ENCODE measurements at places on chromosomes 11 and 22.

DNA sequence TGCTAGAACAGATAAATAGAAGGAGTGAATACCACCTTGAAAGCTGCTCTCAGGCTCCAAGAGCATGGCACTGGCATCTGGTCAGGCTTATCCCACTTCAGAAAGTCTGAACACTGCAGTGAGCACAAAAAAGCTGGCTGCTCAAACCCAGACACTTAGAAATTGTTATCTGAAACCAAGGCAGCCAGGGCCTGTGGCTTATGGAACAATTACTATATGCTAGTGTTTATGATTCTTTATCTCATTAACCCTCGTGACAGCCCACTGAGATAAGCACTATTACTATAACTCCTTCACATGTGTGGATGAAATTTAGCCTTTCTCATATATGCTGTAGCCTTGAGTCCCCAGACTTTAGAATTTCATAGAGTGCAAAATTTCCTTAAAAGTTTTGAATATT is 400.2 kb downstream of the RAB38 start:
- DNase-seq = no peak

- DNase-seq = no peak
Measured at GRCh38 chr22:48836673-48837340, 990.9 kb downstream of the BRD1 start.

DNA sequence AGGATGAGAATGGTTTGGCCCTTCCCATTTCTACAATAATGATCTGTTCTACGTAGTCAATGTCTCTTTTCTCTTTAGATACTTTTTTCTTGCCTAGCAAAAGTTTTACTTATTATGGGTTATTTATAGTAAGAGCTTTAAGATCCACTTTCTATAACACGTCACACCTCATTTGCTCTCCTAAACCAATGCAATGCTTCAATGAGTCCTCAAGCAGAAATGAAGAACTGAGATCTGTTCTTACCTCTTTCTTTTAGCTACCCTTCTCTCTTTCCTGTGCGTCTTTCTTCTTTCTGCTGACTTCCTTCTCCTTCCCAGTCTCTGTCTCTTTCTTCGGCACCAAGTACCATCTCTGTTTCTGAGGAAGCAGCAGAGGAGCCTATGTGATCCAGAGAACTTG is 61.8 kb downstream of the SNX19 start:
- no peak for DNase-seq

GRCh38 chr11:116439361-116439677 is 333.5 kb downstream of the BUD13 start:
- DNase-seq = no peak

DNA sequence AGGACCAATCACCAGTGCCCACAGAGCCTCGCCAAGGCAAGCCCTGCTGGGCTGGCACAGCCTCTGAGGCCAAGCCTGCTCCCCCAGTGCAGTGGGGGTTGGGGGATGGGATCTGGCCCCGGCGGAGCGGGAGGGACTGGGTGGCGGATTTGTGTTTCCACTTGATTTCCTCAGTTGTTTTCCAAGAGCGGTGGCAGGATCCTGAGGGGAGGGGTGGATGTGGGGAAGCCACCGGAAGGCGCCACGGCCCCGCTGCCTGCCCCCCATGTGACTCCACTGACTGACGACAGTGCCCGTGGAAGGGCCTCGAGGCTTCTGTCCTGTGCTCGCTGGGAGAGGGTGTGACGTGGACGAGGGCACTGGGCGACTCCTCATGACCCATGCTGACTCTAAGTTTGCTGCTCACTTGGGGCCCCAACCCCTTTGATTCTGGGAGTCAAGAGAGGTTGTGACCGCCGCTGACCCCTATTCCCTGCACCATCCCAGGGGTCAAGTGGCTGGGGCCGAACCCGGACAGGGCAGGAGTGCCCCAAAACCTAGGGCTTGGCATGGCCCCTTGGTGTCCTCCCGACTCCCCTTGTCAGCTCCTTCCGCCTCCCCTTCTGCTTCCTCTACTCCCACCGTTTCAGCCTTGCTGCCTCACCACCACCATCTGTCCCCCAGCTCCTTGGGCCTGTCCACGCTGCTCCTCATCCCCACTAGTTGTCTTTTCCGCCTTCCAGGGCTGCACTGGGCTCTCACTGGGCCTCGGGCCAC is 23.5 kb upstream of the PICK1 start:
- no peak for DNase-seq

- no peak for DNase-seq
Measured at GRCh38 chr11:11960687-11961086, 47.7 kb downstream of the DKK3 start.

DNA sequence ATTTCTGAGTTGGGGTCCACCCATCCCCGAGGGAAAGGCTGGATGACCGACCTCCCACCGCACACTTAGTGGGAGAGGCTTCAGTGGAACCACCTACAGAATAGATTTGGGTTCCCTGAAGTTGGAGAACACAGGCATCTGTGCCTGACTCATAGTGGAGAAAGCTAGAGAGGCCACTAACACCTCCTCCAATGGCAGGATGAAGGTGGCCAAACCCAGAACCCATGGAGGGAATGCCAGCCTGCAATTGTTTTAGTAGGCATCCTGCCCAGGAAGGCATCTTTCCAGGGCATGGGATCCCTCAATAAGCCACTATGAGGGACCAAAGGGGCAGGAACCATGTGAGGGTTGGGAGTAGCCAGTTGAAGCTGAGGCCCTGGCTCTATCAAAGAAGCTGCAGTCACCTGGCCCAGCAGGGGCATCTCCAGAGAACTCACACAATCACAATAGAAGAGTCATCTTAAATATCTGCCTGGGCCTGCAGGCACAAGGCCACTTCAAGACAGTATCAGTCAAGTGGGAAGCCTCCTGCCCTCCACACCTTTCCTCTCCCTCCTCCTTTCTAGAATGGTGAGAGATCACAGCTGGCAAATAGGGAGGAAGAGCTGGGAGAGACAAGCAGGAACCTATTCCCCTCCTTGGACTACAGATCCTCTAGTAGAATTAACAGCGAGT is 124.1 kb upstream of the CSNK2A3 start:
- no peak for DNase-seq
